ENCODE measurements at places on chromosomes 11 and 22.

- no peak for DNase-seq
Measured at GRCh38 chr22:49800408-49801238, 27.1 kb downstream of the BRD1 start.

- no peak for DNase-seq
Measured at GRCh38 chr11:96152623-96153022, 190.4 kb downstream of the MAML2 start.

DNA sequence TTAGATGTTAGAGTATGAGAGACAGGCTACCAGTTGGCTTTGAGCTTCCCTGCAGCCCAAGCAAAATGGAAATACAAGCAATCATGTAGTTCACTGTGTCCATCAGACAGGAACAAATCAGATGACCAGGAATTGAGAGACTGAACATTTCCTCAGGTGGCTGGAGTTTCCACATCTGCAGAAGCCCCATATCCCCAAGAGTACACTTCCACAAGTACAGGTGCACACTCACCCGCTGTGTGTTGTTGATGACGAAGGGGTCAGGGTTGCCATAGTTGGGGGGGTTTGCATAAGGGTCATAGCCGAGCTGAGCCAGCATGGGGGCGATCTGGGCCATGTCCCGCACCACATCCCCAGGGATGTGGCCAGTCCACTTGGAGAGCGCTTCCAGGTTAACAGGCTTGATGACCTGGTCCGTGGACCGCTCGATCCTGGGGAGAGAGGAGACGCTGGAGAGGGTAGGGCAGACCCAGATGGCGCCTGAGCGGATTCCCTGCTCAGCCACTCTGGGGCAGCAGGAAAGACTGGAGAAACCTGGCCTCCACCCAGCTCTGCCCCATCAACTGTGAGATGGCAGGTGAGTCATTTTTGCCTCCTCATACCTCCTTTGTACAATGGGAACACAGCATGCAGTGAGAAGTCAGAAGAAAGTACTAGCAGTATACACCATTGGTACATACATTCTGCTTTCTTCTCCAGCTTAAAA lies 23.9 kb upstream of the TFIP11 start:
- no peak for DNase-seq

- DNase-seq: no peak
Measured at GRCh38 chr11:117706322-117706814, 90.6 kb downstream of the DSCAML1 start.

DNA sequence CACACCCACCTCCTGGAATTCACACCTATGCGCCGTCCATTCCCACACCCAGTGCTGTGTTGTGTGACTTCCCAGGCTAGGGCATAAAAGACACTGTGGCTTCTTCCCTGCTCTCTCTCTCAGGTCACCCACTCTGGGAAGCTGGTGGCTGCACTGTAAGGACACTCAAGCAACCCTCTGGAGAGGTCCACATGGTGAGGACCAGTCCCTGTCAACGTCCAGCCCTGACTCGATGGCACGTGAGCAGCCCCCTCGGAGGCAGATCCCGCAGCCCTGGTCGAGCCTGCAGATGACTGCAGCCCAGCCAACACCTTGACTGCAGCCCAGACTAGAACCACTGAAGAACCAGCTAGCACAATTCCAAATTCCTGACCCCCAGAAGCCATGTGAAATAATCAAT lies 16.2 kb downstream of the CBX7 start:
- no peak for DNase-seq

DNA sequence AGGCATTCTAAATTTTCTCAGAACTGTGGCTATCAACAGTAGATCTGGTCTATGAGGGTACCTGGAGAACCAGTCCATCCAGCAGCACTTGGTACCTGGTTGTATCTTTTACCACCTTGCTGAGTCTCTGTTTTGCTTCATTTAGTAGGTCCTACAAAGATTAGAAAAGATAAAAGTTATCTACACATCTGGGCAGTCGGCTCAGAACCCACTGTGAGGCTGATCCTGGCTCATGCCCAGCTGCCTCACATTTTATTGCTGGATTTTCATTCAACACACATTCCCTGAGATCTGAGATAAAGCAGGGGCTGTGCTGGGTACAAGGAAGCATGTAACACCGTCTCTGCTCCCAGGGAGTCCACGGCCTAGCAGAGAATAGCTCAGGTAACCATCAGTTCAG lies 27.5 kb downstream of the ATP6V1E1 start:
- DNase-seq: no peak

GRCh38 chr11:124778281-124778680 lies 16.2 kb upstream of the ESAM start:
- DNase-seq: no peak

DNA sequence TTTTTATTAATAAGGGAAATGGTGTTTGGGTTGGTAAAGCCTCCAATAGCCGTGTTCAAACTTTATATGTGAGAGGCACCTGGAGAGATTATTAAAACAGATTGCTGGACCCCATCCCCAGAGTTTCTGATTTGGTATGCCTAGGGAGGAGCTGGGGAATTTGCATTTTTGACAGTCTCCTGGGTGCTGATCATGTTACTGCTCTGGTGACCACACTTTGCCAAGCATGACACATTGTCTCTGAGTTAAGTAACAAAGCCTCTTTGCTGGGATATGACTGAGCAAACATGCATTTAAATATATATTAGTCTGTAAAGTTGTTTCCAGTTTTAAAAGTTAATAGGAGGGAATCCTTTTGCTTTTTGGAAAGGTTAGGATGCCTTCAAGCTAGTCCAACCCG lies 140.4 kb downstream of the NAV2 start:
- DNase-seq: no peak
